ENCODE measurements at places on chromosomes 2 and 18. TPM values are rescaled to one million over a fixed set of nuclear protein-coding genes. Genes with fewer than 3 reads are reported as not detected.

The C2orf72 gene
- 2.3 TPM for total RNA-seq

The CCNT2 gene
- 28.3 TPM for total RNA-seq

The CDKL4 gene
- 0.22 TPM for total RNA-seq

The GPD2 gene
- total RNA-seq = 46.2 TPM

The MGAT4A gene
- 45.1 TPM for total RNA-seq

The IL1F10 gene
- not detected for total RNA-seq

The NXPH2 gene
- total RNA-seq = not detected

The C2orf80 gene
- total RNA-seq = not detected

The TMX3 gene
- total RNA-seq = 40.8 TPM

The D2HGDH gene
- 29.3 TPM for total RNA-seq

The LDLRAD4 gene
- total RNA-seq = 27.5 TPM

The IL36G gene
- total RNA-seq = not detected

The CHRNG gene
- not detected for total RNA-seq

The SERPINB10 gene
- total RNA-seq = not detected

The SGPP2 gene
- 3.1 TPM for total RNA-seq

The VIT gene
- total RNA-seq = not detected

The NEB gene
- total RNA-seq = 0.06 TPM

The CNOT11 gene
- 64.7 TPM for total RNA-seq

The CRYGC gene
- not detected for total RNA-seq

The FIGN gene
- not detected for total RNA-seq

The ALPG gene
- not detected for total RNA-seq

The AGXT gene
- total RNA-seq = not detected

The ADAM23 gene
- total RNA-seq = not detected

The DLX1 gene
- not detected for total RNA-seq

The MAB21L4 gene
- not detected for total RNA-seq

The EVX2 gene
- total RNA-seq = not detected

The CD8A gene
- total RNA-seq = 356 TPM

The KCNJ3 gene
- total RNA-seq = not detected

The TMEM169 gene
- 0.41 TPM for total RNA-seq

The CCNYL1 gene
- 5.8 TPM for total RNA-seq
